Karpas-422 (cell line): ENCODE measurements at places on chromosomes 13 and 19.

- DNase-seq = peak; percentile 84
These were observed 18.2 kb downstream of the LSM4 start for GRCh38 chr19:18304458-18305310.

GRCh38 chr13:32938907-32939306, 77.3 kb upstream of the KL start:
- DNase-seq = no peak

DNA sequence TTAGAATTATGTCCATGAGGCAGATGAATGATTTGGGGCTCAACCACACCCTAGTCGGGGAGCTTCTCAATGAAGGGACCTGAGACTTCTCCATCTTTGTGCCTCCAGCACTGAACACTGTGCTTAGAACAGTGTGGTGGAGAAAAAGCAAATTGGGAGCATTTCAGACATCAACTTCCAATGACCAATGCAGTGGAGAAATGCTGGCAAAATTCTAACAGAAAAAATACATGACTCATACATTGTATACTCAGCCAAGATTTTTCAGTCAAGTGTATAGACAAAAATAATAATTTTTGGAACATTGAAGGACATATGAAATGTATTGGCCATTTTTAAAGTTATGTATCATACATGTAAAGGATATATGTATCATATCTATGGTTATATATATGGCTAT, 134.7 kb downstream of the FGF14 start:
- no peak for DNase-seq

DNA sequence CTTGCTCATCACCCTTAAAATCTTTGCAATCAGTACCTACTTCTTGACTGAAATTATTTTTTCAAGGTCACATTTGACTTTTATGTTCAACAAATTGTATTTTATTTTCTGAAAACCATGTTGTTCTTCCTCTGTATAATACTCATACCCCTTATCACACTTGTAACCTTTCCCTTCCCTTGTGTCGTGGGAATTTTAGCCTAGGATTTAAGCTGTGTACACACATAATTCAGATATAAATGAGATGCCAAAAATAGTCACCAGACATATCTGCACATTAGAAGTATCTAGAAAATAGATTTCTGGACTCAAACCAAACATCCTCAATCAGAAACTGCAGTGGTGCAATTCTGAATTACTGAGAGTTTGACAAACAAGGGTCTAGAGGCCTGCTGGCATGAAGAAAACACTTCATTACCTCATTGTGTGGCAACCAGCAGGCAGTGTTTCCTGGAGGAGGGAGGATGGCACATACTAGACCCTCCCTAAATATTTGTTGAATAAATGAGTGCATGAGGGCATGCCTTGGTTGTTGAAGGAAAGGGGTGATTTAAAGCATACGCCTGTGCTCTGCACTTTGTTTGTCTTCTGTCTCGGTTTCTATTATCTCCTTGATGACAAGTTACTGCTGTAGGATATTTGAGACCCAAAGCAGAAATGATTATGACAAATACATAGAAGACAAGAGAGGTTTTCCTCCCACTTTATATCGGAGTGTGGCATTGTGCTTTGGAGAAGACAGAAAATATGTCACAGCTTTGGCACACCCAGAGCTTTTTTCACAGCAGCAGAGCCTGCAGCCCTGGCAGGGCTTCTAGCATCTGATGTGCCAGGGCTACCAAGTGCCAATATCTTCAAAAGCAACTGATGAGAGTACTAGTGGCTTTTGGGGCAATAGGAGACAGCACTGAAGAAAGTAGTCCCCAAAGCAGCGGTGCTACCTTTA, 881.1 kb downstream of the PCDH9 start:
- no peak for DNase-seq

DNA sequence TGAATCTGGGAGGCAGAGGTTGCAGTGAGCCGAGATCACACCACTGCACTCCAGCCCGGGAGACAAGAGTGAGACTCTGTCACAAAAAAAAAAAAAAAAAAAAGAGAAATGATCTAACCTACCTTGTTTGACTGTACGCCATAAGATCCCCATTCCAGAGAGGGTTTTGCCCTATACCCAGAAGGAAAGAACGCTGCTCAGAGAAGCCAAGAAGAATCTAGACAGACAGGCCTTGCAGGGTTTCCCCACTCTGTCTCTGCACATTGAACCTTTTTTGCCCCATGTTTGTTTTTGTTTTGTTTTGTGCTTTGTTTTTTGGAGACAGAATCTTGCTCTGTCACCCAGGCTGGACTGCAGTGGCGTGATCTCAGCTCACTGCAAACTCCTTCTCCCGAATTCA, 7.4 kb upstream of the MAP1S start:
- no peak for DNase-seq

GRCh38 chr19:46704379-46705076, 12.4 kb downstream of the PRKD2 start:
- DNase-seq = peak; percentile 94

DNA sequence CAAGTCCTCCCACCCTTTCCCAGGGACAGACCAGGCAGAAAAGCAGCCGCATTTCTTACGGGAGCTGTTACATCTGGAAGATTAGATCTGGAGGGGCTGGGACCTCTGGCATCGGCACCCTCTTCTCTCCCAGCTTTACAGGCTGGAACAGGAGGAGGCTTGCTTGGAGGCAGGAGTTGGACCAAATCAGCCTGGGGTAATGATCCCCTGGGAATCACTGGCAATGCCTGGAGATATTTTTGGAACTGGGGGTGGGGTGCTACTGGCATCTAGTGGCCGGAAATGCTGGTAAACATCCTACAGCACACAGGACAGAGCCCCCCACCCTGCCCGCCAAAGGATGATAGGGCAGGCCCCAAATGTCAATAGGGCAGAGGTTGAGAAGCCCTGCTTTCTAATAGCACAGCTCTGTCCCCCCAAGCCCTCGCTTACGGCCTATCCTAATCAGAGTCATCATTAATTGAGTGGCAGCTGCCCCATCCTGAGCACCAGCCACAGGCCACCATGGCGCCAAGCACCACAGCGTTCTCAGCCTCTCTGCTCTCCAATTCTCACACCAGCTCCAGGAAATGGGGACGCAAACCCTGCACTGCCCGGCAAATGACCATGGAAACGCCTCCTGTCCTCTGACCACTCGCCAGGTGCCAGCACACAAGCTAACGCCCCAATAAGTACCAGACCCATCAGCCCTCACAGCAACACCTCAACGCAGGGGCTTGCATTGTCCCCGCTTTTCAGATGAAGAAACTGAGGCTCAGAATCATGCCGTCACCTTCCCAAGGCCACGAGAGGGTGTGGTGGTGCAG, 20.6 kb downstream of the LRRC4B start:
- no peak for DNase-seq

GRCh38 chr13:75804605-75805004, 168.5 kb downstream of the LMO7 start:
- DNase-seq = no peak

- peak; percentile 44 for DNase-seq
These were observed 77.1 kb downstream of the CCNA1 start for GRCh38 chr13:36509369-36509768.

GRCh38 chr13:44955406-44955805, 33.9 kb downstream of the NUFIP1 start:
- no peak for DNase-seq

- DNase-seq = no peak
These were observed 403 bp upstream of the SIAH3 start for GRCh38 chr13:45851956-45852355.

DNA sequence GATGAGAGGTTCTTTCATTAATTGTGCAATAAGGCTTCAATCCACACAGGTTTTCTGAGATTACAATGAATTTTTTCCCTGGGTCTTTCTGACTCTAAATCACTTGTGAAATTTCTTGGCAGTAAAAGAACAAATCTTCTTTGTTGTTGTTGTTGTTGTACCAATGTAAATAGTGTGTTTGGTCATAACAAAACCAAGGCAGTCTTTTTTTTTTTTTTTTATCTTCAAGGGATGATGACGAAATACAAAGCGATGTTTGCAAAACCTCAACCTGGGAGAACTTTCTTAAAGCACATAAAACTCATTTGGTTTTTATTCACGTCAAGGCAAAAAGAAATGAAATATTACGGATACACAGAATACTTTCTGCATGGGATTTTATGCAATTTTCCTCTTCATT, 462.0 kb downstream of the LIG4 start:
- no peak for DNase-seq

DNA sequence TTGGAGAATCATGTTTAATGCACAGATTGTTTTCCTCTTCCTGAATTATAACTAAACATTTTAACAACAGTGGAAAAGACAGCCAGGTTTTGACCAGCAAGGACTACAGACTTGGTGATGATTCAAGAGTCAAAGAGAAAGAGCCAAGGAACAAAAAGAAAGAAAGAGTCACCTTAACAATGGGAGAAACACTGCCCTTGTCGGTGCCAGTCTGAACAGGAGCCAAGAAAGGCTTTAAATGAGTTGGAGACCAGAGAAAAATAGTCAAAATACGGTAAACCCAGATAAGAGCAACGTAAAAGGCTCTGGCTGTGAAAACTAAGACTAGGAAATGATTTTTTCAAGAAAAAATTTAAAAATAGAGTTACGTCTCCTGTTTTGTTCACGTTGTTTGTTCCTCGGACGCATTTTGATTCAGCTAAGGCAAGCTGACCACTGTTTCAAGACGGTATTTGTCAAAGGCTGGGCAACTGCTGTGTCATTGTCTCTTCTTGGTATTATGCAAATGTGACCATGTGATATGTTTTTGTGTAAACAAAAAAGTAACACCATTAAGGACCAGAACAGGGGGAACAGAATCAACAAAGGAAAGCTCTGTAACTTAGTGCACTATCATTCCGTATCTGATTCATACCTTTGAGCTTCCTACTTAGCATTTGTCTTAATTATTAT, 634.5 kb downstream of the LIG4 start:
- DNase-seq = no peak

- DNase-seq = no peak
These were observed 11.6 kb upstream of the ARL11 start for GRCh38 chr13:49616676-49617065.

DNA sequence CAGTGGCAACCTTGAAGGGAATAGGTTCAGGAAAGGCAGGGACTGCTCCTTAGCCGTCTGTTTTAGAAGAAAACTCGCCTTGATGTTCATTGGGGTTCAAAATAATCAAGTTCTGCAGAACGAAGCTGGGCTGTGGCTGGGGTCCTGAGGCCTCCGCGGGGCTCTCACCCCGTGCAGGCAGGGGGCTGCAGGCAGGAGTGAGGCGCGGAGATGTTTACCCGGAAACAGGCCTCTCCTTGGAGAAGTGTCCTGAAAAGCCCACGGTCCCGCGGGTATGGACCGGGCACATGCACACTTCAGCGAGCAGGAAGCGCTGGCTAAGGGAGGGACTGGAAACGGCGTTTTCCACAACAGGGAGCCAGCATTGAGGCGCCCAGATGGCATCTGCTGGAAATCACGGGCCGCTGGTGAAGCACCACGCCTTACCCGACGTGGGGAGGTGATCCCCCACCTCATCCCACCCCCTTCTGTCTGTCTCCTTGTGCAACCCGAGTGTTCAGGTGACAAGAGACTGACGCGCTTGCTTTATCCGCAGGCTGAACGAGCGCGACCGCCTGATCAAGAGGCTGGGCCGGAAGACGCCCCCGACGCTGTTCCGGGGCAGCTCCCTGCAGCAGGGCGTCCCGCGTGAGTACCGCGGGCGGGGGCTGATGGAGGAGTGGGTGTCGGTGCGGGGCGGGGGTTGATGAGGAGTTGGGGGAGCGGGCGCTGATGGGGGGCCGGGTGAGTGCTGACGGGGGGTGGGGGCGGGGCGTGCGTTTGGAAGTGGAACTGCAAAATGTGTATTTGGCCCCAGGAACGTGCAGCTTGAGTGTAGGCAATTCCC, 39.6 kb downstream of the SHISA2 start:
- no peak for DNase-seq

DNA sequence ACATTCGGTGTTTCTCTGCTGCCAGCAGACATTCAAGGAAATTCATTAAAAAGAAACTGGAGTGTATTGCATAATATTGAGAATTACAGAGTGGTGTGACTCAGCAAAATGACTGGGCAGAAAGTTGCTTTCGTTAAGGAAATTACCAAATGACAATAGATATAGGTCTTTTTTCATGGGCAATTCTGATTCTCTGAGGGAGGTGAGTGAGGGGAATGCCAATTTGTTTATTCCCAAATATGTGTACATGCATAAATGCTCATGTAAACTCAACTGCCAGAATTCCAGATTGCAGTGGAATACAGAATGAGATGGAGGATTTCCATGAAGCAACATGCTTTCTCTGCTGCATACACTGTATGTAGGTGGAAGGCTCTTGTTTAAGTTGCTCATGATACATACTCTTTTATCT, 1730.1 kb downstream of the SLITRK5 start:
- no peak for DNase-seq

GRCh38 chr13:33904431-33904830, 86.5 kb downstream of the RFC3 start:
- DNase-seq = no peak

- DNase-seq = no peak
These were observed 20.1 kb upstream of the CAMSAP3 start for GRCh38 chr19:7575434-7576040.

- no peak for DNase-seq
These were observed 9.8 kb upstream of the MARCHF2 start for GRCh38 chr19:8403098-8403819.

DNA sequence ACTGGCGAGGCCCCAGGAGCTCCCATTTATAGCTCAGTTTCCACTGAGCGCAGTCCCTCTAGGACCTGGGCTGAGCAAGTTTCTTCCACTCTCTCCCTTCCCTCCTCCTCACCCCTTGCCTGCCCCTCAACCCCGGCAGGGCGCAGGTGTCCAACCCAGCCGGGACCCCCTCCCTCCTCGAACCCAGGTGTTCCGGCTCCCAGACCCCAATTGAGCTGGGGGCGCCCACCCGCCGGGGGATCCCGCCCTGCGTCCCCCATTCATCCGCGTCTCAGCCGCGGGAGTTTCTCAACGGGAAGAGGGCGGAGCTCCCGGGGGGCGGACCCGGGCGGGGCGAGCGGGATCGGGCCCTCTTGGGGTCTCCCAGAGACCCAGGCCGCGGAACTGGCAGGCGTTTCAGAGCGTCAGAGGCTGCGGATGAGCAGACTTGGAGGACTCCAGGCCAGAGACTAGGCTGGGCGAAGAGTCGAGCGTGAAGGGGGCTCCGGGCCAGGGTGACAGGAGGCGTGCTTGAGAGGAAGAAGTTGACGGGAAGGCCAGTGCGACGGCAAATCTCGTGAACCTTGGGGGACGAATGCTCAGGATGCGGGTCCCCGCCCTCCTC, at the start of gene KIRREL2:
Gene KIRREL2, plus strand, starts transcription at position 366 of the 604 bp plus-strand sequence. Its CDS starts 209 bp downstream, at position 575.
- DNase-seq = no peak

GRCh38 chr13:100520936-100521850, 67.4 kb downstream of the GGACT start:
- no peak for DNase-seq

DNA sequence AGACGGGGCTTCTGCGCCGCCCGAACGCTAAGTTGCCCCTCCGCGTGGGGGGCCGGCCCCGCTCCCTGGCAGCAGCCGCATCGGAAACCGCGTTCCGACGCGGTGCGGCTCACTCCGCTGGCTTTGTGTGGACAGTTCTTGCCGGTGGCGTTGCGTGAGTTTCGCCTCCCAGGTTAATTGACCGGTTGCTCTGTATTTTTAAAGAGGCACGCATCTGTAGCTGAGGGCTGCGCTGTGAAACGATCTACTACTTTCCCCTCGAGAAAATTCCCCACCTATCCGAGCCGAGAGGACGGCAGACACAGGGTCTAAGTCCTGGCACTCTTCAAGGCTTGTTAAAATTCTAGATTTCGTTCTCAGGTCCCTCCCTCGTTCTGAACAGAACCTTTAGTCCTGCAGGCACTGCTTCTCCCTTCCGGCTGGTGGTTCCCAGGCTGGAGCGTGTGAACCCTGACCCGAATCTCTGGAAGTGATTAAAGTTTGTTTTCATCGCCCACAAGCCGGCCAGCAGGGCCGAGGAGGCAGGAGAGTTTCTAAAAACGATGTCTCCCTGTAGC, 933 bp downstream of the ARHGEF7 start:
- DNase-seq = no peak
